ENCODE measurements at places on chromosomes 5 and 9.
A peak's percentile ranks its signal among the peaks of the same experiment; 100 is the strongest.

- peak; percentile 35 for DNase-seq
These were observed 45.4 kb downstream of the HABP4 start for GRCh38 chr9:96495341-96495740.

DNA sequence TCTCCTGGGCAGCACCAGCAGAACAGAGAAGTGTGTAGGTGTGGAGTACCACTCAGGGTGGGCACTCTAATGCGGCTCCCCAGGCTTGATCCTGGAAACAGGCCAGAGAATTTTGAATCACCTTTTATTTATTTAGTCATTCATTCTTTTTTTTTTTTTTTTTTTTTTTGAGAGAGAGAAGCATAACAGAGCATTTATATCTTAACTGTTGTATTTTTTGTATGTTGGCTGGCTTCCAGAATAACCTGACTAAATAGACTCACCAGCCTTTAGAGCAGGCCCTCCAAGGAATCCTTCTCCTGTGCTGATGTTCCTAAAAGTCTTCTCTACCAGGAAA, 153.4 kb downstream of the PIK3R1 start:
- DNase-seq = no peak

DNA sequence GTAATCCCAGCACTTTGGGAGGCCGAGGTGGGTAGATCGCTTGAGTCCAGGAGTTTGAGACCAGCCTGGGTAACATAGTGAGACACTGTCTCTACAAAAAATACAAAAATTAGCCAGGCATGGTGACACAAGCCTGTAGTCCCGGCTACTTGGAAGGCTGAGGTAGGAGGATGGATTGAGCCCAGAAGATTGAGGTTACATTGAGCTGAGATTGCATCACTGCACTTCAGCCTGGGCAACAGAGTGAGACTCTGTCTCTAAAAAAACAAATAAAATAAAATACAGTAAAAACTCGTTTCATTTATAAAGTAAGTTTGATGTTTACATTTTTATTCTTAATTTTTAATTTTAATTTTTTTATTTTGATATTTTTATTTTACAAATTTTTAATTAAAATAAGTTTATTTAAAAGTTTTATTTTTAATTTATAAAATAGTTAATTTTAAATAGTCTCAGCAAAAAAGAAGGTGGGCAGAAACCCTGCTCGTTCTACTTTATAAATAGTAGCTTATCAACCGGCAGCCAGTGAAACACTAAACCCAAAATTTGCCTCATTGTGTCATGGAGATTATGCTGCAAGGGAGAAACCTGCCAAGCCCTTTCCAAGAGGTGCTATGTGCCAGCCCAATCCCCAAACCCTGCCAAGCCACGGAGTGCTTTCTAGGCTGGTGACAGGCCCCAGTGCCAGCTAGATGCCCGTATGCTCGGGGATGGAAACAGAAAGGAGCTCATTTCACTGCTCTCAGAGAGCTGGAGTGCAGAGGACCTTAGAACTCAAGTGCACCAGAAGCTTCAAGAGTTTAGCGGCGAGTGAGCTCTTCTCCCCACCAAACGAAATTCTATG, 38.9 kb downstream of the SERINC5 start:
- DNase-seq = no peak

DNA sequence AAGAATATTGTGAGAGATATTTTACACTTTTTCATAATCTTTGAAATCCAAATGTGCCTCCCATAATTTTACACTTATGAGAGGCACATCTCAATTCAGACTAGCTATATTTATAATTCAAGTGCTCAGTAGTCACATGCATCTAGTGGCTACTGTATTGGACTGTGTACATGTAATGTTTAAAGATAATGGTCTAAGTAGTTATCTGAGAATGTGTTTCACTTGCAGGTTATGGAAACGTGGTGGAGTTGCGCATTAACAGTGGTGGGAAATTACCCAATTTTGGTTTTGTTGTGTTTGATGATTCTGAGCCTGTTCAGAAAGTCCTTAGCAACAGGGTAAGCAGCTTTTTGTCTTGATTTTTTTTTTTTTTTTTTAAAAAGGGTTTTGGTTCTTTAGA, 28.8 kb downstream of the G3BP1 start:
- peak; percentile 65 for DNase-seq

DNA sequence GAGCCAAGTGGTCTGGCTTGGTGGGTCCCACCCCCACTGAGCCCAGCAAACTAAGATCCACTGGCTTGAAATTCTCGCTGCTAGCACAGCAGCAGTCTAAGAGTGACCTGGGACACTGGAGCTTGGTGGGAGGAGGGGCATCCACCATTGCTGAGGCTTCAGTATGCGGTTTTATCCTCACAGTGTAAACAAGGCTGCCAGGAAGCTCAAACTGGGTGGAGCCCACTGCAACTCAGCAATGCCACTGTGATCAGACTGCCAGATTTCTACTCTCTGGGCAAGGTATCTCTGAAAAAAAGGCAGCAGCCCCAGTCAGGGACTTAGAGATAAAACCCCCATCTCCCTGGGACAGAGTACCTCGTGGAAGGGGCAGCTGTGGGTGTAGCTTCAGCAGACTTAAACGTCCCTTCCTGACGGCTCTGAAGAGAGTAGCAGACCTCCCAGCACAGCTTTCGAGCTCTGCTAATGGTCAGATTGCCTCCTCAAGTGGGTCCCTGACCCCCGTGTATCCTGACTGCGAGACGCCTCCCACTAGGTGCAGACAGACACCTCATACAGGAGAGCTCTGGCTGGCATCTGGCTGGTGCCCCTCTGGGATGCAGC, 18.2 kb upstream of the STK32A start:
- DNase-seq = no peak

DNA sequence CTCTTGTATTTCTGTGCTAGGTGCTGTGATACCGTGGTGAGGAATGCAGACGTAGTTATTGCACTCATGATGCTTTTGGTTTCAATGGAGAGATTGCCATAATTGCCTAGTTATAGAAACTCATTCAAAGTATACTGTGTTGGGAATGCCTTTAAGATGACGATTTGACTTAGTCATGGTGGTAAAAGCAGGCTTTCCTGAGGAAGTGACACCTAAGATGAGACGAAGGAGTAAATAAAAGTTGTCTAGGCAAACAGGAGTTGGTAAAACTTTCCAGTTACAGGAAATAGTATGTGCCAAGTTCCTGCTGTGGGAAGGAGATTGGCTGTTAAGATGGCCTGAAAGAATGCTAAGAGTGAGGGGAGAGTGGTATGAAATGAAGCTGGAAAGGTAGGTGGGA, 48.1 kb downstream of the FOCAD start:
- no peak for DNase-seq

DNA sequence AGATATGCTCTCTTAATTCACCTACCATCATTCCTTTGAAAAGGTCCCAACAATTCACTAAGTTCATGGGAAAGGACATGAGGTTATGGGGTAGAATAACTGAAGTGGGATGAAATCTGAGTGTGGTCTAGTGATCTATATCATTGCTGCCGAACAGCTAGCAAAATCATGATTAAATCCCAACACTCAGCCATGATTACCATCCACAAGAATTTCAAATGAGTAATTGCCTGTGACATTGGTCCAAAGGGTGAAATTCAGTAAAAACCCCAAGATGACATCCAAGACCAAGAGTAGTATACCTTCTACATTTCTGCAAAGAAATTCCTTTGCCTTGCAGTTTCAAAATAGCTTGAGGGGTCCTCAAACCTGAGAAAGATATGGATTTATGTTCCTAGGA, 225.6 kb downstream of the SPOCK1 start:
- no peak for DNase-seq

DNA sequence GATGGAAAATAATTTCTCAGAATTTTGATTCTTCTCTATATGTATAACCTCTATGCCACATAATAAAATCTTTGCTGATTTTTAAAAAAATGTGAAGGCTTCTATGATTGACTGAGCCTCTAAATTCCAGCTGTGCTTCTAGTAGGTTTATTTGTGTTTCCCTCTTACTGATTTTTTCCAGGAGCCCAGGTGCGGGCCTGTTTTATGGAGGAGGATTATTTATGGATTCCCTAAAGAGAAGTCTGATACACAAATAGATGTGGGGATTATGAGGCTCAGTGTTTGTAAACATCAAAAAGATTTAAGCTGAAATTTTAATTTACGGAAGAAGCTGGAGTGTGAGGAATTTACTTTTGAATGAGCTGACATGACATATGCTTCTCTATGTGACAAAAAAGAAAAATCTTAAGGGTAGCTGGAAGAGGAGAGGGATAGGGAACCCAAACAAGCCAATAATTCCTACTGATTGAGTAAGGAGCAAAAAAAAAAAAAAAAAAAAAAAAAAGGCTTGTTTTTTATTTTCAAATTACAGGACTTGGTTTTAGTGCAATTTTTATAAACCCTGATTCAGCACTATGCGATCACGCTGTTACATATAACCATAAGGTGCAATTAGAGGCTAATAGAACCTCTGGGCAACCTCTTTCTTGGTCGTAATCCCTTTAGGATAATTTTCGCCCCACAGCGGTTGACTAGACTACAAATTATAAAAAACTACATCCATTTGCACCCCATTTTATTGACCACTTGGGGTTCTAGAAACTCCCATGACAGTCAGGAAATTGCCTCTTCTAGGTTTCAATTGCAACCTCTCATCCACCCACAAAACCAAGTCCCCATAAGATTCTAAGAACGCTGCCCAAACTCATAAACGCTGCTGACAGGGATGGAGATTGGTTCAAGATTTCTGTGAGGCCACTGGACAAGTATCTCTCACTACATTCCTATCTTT, 44.4 kb upstream of the RAI14 start:
- DNase-seq = no peak

DNA sequence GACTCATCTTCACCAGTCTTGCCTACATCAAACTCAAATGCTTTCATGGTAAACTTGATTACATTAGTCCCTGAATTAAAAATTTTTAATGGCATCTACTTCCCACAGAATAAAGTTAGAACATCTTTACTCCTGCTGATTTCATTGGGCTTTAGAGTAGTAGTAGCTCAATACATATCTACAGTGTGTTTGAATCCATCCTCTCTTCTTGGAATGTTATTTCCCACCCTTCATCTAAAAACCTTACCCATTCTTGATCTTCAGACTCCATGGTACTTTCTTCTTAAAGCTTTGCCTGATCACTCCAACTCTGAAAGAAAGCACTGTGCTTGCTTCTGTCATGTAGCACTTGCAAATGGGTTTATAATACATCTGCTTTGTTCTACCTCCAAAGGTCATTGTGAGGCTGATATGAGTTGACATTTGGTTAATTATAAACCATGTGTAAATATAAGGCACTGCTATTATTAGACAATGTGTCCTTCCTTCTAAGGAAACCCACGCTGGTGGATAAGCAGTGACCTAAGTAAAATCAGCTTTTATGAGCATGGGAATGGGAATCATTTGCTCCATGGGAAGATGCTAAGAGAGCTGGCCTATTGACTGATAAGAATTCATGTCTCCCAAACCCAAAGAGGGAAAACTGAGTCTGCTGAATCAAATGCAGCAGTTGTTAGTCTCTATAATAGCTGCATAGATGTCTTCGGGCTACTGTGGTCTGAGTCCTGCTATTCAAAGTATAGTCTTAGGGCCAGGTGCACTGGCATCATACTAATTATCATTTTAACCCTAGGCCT, 7.5 kb upstream of the PRLR start:
- DNase-seq = no peak

DNA sequence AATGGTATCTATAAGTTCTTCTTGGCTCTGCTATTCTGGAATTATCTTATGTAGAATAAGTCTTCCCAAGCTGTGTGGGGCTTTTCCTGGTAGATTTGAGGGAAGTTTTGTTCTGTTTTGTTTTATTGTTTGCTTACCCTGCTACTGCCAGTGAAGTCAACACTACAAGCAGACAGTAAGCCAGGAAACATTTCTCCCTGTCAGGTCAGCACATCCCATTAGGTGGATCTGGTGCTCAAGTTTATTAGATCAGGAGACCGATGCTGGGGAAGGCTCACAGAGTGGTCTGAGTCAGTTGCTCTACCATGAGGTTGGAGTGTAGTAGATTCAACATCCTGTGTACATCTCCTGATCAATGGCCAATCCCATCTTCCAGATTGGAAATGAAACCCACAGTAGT, 79.1 kb downstream of the ADRB2 start:
- DNase-seq = no peak

- peak; percentile 65 for DNase-seq
These were observed 397.1 kb downstream of the MAN2A1 start for GRCh38 chr5:110086658-110087388.

- peak; percentile 57 for DNase-seq
These were observed 309.1 kb downstream of the ADAMTS6 start for GRCh38 chr5:65172486-65173129.

DNA sequence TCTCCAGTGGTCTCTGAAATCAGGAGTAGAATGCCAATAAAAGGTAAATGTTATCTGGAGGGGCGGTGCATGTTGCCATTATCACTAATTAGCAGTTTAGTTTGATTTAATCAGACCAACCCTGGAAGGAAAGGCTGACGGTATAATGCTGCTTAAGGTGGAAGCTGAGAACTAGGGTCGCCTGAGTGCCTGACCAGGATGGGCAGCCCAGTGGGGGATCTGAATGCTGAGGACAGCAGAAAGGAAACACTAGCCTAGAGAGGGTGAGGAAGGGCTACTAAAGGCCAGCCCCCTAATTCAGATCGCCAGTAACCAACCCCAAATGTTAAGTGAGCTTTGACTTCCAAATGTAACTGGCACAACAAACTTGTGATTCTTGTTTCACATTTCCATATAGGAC, 172.2 kb downstream of the APBA1 start:
- no peak for DNase-seq

DNA sequence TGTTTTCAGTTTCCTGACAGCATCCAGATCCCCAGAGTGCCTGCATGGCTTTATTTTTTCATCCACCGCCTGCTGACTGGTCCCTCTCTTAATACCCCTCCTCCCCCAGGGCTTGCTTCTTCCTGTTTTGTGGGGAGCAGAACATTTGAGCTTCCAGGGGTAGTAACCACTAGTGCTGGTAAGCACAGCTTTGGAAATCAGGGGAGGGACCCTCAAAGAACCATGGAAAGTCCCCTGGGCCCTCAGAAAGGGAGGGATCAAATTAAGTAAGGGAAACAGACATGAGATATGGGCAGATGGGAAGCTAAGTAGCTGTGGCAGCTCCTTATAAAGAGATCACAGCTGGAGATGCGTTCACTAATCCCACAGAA, 26.8 kb downstream of the GRIA1 start:
- DNase-seq = no peak

DNA sequence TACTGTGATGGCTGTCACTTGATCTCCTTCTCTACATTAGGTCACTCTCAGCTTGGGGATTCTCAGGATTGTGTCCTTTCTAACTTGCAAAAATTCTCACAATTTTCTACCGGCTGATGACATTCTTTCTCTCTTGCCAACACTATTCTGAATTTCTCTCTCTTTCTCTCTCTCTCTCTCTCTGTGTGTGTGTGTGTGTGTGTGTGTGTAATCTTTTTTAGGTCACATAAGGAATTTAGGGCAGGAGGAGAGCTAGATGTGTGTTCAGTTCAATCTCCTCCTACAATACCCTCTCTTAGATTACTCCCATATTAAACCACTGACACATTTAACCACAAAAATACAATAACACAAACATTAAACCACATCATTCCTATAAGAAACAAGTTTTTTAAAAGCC, 242.3 kb upstream of the NREP start:
- DNase-seq = no peak

DNA sequence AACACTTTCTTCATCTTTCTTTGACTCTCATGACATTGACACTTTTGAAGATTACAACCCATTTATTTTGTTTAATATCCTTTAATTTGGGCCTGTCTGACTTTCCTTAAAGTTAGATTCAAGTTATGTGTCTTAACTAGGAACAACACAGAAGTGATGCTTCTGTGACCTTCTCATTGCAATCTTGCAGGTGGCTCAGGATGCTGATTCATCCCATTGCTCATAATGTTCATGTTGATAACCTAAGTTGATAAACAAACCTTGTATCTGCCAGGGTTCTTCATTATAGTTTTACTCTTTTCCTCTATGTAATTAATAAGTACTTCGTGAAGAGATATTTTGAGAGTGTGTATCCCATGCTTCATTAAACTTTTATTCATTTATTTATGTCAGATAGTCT, 107.2 kb upstream of the SHB start:
- no peak for DNase-seq
